AG04450 (cell line): ENCODE measurements at places on chromosomes 2 and 18. TPM values are rescaled to one million over a fixed set of nuclear protein-coding genes. Genes with fewer than 3 reads are reported as not detected.

PLEKHB2 gene
- 63.8 and 70.5 TPM in 2 replicates for polyA plus RNA-seq

FABP1 gene
- polyA plus RNA-seq = not detected in 2 replicates

DNA sequence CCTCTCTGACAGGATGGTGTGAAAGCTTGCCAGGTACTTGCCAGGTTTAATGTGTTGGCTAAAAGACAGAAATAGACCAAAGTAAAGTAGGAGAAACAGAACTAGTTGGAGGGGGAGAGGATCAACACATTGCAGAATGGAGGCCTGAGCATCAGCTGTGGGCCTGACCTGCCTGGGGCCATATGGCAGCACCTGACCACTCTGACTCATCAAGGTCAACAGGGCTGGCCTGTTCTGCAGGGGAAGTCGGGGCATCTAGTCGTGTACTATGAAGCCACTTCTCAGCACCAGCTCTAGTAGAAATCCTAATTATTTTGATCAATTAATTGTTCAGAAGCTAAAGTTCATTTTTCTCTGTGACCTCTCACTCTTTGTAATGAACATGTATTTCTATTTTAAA is 35.8 kb upstream of the NOSTRIN start:
- DNase-seq = no peak

ANKRD30BL gene
- polyA plus RNA-seq = not detected in 2 replicates

GRCh38 chr2:150431561-150432311 is 55.7 kb downstream of the RND3 start:
- DNase-seq = no peak

TNFRSF11A gene
- not detected in 2 replicates for polyA plus RNA-seq

GALNT5 gene
- 49.8 and 55.0 TPM in 2 replicates for polyA plus RNA-seq

CROCC2 gene
- not detected in 2 replicates for polyA plus RNA-seq

DNA sequence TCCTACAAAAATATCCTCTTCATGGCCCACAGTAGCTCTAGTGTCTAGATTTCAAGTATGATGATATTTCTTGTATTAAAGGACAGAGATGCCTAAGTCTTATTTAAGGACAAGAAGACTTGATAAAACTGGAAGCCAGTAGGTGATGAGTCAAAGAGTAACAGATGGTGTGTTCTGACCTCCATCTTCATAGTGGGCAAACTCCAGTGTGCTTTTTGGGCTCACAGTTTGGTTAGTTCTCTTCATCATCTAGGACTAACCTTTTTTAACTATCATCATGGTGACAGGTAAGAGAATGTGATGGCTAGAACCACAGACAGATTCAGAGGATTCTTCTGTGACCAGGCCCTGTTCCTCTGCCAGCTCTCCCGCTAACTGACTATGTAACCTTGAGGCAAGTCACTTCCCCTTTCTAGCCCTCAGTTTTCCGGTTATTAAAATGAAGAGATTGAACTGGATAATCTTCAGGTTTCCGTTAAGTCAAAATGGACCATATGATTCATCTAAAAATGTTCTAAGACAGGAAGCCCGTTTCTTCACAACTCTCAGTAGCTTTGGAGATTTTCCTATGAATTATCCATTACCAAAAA is 140.3 kb upstream of the RASGRP3 start:
- no peak for DNase-seq

CD8A gene
- not detected in 2 replicates for polyA plus RNA-seq

- DNase-seq = no peak
These were observed 30.1 kb downstream of the IMPA2 start for GRCh38 chr18:12011199-12011956.
